Mesenchymal stem cell (in vitro differentiated cells and primary cell): ENCODE measurements at places on chromosomes 5 and 9.

DNA sequence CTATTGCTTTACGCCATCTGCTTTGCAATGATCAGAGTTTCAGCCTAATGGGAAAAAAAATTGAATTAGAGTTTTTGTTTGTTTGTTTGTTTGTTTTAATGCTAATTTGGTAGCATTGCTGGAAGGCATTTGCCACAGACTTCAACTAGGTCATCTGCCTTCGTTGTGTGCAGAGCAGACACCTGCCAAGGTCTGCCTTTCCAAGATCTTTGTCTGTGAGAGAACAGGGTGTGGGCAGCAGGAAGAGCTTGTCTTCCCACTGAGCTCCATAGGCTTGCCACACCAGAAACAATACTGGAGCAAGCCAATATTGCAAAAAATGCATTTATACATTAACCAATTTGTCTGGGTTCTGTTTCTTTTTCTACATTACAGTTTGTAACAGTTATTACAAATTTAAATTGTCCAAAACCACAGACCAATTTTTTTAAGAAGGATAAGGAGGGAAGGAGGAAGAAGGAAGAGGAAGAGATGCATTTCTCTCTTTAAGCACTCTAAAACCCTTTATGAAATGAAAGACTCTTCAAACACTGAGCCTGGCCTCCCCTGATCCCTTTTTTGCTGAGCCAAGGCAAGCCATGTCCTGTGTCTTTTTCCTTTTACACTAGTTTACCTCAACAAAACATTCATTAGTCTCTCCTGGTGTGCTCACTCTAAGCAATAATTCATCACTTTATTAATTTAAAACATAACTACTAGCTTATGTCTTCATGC lies 210.5 kb downstream of the SNX18 start:
- peaks cover 5% of the 10 kb centered on the region for H3K4me1 ChIP-seq
- no peak for DNase-seq
- no peaks in the 10 kb centered on the region for H3K27me3 ChIP-seq
- H3K36me3 ChIP-seq, result no peaks in the 10 kb centered on the region
- no peak overlapping the region for H3K27ac ChIP-seq

DNA sequence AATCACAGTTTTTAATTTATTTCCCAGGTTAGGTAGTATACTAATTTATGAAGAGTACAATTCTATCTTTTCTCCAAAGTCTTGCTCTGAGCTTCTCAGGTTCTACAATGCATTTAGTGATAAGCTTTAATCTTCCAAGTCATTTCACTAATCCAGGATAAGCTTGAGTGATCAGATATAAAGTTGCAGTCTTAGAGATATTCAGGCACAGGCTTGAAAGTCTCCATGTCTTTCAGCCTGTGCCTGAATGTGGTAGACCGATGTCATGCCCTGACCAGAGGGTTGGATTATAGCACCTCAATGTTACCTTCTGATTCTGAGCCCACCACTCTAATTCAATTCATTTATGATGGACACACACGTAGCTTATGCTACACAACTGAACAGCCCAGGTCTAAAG lies 3.2 kb downstream of the CRHBP start:
- no peaks in the 10 kb centered on the region for H3K36me3 ChIP-seq
- no peak overlapping the region for H3K27ac ChIP-seq
- DNase-seq, result no peak
- H3K27me3 ChIP-seq, result no peaks in the 10 kb centered on the region
- no peak overlapping the region for H3K4me3 ChIP-seq
- peaks cover 18% of the 10 kb centered on the region for H3K4me1 ChIP-seq

GRCh38 chr5:156593546-156593945 lies 256.5 kb upstream of the PPP1R2B start:
- no peak overlapping the region for H3K27ac ChIP-seq
- no peak overlapping the region for H3K4me3 ChIP-seq
- no peaks in the 10 kb centered on the region for H3K4me1 ChIP-seq
- H3K36me3 ChIP-seq, result peaks cover 3% of the 10 kb centered on the region

GRCh38 chr5:83393504-83393866 lies 78.1 kb upstream of the VCAN start:
- DNase-seq, result no peak
- no peaks in the 10 kb centered on the region for H3K27me3 ChIP-seq
- H3K36me3 ChIP-seq, result no peaks in the 10 kb centered on the region
- H3K4me3 ChIP-seq, result no peak overlapping the region
- no peak overlapping the region for H3K27ac ChIP-seq

DNA sequence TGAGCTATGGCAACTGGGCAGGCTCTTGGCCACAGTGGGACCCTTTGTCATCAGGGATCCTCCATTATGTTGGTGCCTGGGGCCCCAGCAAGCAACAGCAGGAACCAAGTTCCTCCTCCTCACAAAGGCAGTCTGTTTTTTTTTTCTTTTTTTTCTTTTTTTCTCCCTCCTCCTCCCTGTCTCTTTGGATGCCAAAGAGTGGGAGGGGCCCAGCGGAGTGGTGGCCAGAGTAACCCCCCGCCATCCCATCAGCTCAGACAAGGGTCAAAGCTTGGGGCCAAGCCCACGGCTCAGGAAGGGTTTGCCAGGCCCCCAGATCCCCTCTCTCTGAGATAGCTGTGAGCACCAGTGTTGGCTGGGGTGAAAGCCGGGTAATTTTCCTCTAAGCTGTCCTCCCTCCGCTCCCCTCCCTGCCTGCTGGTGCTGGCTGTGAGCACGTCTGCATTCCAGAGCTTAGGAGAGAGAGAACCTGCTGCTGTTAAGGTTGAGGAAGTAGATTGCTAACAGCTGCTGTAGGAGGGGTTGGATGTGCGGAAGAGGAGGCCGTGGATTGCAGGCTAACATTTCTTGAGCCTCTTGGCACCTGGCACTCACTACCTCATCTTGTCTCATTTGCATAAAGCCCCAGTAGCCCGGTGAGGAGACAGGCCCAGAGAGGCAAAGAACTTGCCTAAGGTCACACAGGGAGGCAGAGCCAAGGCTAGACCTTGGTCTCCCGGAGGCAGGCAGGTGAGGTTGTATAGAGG lies 21.2 kb downstream of the GSN start:
- DNase-seq, result peak; percentile 84
- H3K27me3 ChIP-seq, result no peaks in the 10 kb centered on the region
- H3K4me1 ChIP-seq, result peaks cover 34% of the 10 kb centered on the region
- H3K36me3 ChIP-seq, result peaks cover 36% of the 10 kb centered on the region
- H3K4me3 ChIP-seq, result no peak overlapping the region
- H3K27ac ChIP-seq, result peak overlapping the region; percentile 100

GRCh38 chr5:72160959-72161358 lies 53.7 kb downstream of the MAP1B start:
- no peak overlapping the region for H3K4me3 ChIP-seq
- H3K36me3 ChIP-seq, result peaks cover 5% of the 10 kb centered on the region
- peak; percentile 59 for DNase-seq

DNA sequence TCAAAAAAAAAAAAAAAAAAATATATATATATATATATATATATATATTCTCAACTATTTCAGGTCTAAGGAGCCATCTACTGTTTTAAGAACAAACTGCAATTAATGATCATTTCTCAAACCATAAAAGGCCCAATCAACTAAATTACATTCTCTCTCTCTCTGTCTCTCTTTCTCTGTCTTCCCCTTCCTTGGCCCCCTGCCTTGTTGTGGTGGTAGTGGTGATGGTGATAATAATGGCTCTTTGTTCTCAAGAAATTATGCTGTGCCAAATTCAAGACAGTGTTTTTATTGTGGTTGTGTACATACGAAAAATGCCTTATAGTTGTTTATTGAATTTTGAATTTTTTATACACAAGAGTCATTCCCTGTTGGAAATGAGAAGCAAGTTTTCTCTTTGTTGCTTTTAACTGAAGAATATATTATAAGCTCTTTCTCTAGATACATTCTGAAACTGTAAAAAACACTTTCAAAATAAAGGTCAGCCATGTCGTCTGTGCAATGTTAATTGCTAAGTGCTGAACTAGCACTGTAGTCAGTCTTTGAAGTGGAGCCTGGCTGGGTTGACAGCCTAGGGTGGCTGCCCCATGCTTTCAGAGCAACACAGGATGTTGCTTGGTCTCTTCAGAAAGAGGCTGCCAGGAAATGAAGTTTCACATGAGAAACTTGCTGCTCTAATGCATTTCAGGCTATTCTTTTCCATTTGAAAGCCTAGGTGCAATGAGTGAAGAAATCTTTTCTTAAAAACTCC lies 96.0 kb downstream of the HINT1 start:
- H3K27ac ChIP-seq, result no peak overlapping the region
- no peaks in the 10 kb centered on the region for H3K36me3 ChIP-seq
- no peak for DNase-seq
- no peaks in the 10 kb centered on the region for H3K4me1 ChIP-seq
- H3K27me3 ChIP-seq, result no peaks in the 10 kb centered on the region

GRCh38 chr5:683551-684481 lies 9.3 kb downstream of the TPPP start:
- H3K27ac ChIP-seq, result no peak overlapping the region
- peaks cover 2% of the 10 kb centered on the region for H3K4me1 ChIP-seq
- DNase-seq, result no peak
- no peak overlapping the region for H3K4me3 ChIP-seq
- H3K36me3 ChIP-seq, result no peaks in the 10 kb centered on the region

- DNase-seq, result no peak
- no peak overlapping the region for H3K4me3 ChIP-seq
- no peak overlapping the region for H3K27ac ChIP-seq
Measured at GRCh38 chr5:171205375-171205774, 103.7 kb upstream of the TLX3 start.

- H3K27ac ChIP-seq, result no peak overlapping the region
- no peak for DNase-seq
- H3K27me3 ChIP-seq, result no peaks in the 10 kb centered on the region
- H3K36me3 ChIP-seq, result no peaks in the 10 kb centered on the region
- no peaks in the 10 kb centered on the region for H3K4me1 ChIP-seq
- no peak overlapping the region for H3K4me3 ChIP-seq
Measured at GRCh38 chr5:43891112-43891511, 288.1 kb downstream of the NNT start.

DNA sequence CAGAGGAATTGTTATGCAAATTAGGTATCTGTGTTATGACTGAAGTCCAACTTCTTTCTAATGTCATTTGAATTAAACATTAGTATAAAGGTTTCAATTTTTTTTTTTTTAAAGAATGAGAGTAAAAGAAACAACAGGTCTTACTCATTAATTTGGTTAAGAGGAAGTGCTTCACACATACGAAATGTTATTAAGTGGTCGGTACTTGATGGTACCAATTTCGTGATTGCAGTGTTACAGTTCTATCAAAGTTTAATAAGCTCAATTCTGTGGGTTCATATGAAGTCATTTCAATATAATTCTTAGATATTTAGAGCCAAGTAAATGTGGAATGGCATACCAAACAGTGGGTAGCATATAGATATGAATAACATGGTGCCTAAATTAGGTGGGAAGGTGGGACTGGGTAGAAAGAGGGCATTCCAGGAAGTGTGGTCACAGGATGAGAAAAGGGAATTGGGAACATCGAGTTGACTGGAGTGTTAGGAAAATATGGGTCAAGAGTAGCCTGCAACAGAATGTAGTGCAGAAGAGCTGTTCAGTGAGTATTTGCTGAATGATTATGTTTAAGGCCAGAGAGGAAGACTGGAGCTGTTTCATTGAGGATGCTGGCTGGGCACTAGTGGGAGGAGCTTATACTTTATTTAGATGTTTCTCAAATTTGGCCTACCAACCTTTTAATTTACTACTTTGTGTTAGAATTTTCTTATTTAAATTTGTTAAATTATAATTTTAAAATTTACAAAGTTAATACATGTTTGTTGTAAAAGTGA lies 34.1 kb upstream of the DHFR start:
- no peak overlapping the region for H3K4me3 ChIP-seq
- H3K27ac ChIP-seq, result no peak overlapping the region
- H3K36me3 ChIP-seq, result no peaks in the 10 kb centered on the region
- no peak for DNase-seq
- H3K27me3 ChIP-seq, result no peaks in the 10 kb centered on the region
- no peaks in the 10 kb centered on the region for H3K4me1 ChIP-seq

DNA sequence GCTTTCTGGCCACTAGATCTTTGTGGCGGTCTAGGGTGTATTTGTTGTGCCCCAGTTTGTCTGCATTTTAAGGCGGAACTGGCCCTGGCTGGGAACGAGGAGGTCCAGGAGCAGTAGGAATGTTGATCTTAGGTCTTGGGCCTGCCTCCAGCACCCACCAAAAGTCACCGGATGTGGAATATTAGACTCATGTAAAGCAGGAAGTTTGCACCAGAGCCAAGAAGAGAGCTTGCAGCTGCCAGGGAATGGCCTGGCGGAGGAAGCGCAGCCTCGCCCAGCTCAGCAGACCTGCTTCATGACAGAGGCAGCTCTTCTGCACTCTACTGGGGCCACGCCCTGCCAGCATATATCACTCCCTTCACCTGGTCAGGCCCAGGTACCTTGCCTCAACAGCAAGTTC lies 3.3 kb downstream of the GPX3 start:
- peak overlapping the region; percentile 47 for H3K4me3 ChIP-seq
- peaks cover 21% of the 10 kb centered on the region for H3K4me1 ChIP-seq
- peaks cover 51% of the 10 kb centered on the region for H3K36me3 ChIP-seq
- DNase-seq, result no peak
- no peak overlapping the region for H3K27ac ChIP-seq

DNA sequence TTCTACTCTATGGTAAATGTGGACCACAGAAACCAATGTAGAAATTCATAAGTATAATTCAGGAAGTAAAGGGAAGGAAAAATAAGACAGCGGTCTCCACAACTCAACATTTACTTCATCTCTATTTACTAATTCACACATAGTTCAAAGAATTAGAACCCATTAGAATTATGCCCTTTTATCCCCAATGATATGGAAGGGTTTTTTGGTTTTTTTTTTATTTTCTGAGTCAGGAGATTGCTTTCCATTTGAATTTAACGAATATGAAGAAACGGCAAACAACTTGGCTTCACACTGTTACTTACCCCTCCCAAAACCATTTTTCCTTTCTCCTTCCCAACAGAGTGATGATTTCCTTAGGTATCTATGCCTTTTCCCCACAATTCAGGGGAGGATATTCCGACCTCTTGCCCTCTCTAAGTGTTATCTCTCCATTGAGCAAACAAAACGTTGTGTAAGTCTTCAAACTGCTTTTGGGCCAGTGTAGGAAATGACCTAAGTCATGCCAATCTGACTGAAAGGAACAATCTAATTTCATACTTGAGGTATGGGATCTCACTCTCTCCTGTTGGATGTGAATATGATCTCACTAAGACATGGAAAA lies 72.0 kb downstream of the CETN3 start:
- H3K4me1 ChIP-seq, result no peaks in the 10 kb centered on the region
- no peak overlapping the region for H3K4me3 ChIP-seq
- no peak for DNase-seq
- H3K36me3 ChIP-seq, result no peaks in the 10 kb centered on the region
- no peak overlapping the region for H3K27ac ChIP-seq

GRCh38 chr5:60357302-60357701 lies 342.7 kb downstream of the DEPDC1B start:
- DNase-seq, result no peak
- H3K4me1 ChIP-seq, result no peaks in the 10 kb centered on the region
- H3K4me3 ChIP-seq, result no peak overlapping the region
- no peaks in the 10 kb centered on the region for H3K36me3 ChIP-seq
- no peak overlapping the region for H3K27ac ChIP-seq
